Frontal cortex (tissue), 4 donors: ENCODE measurements at places on chromosomes 7 and 10. TPM values are rescaled to one million over a fixed set of nuclear protein-coding genes. Genes with fewer than 3 reads are reported as not detected.

The RASA4B gene
- total RNA-seq: 11.4 TPM

The ADAMTS14 gene
- total RNA-seq: 0.41 TPM

The EN2 gene
- total RNA-seq: not detected

The ZC3HAV1L gene
- total RNA-seq: 5.7 TPM

The BHLHA15 gene
- total RNA-seq: 8.6 TPM

The FGF8 gene
- total RNA-seq: not detected

The WIPF3 gene
- 4.1 TPM for total RNA-seq

The CYP26C1 gene
- total RNA-seq: under 0.01 TPM

The SUGCT gene
- total RNA-seq: 1.2 TPM

The FAM131B gene
- total RNA-seq: 73.8 TPM

The UBN2 gene
- total RNA-seq: 14.7 TPM

The TMEM225B gene
- not detected for total RNA-seq

The PPP1R9A gene
- 93.3 TPM for total RNA-seq

The TUBB8 gene
- total RNA-seq: not detected

The LBX1 gene
- total RNA-seq: not detected

The CASD1 gene
- total RNA-seq: 110 TPM
